ENCODE measurements at places on chromosomes 1 and 21. TPM values are rescaled to one million over a fixed set of nuclear protein-coding genes. Genes with fewer than 3 reads are reported as not detected.

DNA sequence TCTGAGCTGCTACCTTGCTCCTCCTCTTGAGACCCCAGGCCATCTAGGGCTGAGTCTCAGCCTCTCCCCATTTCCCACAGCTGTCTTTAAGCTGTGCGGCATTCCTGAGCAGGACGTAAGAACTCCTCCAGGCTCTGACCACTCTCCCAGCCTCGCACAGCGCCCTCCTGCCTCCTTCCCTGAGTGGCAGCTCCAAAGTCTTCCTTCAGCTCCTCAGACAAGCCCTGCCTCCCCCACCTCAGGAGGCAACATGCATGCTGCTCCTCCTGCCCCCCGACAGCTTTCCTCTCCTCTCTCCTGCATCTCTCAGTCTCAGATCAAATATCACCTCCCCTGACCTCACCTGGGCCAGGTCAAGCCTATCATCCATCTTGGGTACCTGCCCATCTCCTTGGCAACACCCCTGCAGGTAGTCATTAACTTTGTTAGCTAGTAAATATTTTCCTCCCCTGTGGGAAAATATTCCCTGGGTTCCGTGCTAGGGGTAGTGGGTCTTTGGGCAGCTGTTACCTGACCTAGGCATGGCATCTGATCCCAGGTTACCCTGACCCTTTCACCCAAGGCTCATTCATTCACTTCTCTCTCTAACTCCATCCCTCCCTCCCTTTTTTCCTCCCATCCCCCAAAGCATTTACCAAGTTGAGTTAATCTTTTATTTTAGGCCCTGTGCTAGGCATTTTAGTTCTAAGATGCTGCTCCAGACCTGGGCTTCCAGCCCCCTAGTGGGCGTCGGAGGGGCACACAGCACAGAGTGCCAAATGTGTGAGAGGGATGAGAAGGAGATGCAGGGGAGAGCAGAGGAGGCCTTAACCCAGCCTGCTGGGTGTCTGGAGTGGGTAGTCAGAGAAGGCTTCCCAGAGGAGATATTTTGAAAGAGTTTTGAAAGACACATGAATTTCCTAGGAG lies 419.9 kb downstream of the PTPRU start:
- H3K4me1 ChIP-seq, result no peaks in the 10 kb centered on the region
- no peak overlapping the region for H3K27ac ChIP-seq
- H3K27me3 ChIP-seq, result no peaks in the 10 kb centered on the region

EVA1C gene
- total RNA-seq, result 48.6 TPM

TFF1 gene
- 4.7 TPM for total RNA-seq

CACHD1 gene
- total RNA-seq, result 10.8 TPM

- peak; percentile 19 for DNase-seq
- H3K27ac ChIP-seq, result peak within 1 kb of the TSS; percentile 70
- no peaks in the 10 kb centered on the region for H3K36me3 ChIP-seq
- H3K4me3 ChIP-seq, result peak within 1 kb of the TSS; percentile 51
- H3K4me1 ChIP-seq, result peaks cover 8% of the 10 kb centered on the region
Observed at GRCh38 chr1:52601991-52602855, at the start of gene GPX7. TSS of gene GPX7 (plus strand) at chr1:52602371. CDS start at chr1:52602410, 39 bp downstream.

GBP7 gene
- total RNA-seq, result not detected

DNA sequence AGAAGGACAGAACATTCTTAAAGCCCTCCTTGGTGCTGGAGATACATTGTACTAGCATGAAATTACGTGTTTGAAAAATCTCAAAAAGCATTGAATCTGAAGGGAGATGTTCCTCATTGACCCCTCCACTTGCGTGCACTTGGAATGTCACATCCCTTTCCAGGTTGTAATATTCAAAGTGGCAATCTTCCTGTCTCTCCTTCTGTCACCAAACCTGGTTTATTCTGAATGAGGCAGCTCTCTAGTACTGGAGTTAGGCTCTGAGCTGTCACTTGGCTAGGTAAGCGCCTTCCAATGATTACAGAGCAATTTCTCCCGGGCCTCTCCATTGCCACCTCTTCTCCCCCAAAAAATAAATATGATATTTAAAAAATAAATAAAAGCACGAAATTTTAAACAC lies 855 bp downstream of the DSCAM start:
- no peaks in the 10 kb centered on the region for H3K36me3 ChIP-seq
- H3K27me3 ChIP-seq, result peaks cover 5% of the 10 kb centered on the region
- H3K4me3 ChIP-seq, result no peak overlapping the region
- H3K27ac ChIP-seq, result no peak overlapping the region
- H3K4me1 ChIP-seq, result no peaks in the 10 kb centered on the region

DNA sequence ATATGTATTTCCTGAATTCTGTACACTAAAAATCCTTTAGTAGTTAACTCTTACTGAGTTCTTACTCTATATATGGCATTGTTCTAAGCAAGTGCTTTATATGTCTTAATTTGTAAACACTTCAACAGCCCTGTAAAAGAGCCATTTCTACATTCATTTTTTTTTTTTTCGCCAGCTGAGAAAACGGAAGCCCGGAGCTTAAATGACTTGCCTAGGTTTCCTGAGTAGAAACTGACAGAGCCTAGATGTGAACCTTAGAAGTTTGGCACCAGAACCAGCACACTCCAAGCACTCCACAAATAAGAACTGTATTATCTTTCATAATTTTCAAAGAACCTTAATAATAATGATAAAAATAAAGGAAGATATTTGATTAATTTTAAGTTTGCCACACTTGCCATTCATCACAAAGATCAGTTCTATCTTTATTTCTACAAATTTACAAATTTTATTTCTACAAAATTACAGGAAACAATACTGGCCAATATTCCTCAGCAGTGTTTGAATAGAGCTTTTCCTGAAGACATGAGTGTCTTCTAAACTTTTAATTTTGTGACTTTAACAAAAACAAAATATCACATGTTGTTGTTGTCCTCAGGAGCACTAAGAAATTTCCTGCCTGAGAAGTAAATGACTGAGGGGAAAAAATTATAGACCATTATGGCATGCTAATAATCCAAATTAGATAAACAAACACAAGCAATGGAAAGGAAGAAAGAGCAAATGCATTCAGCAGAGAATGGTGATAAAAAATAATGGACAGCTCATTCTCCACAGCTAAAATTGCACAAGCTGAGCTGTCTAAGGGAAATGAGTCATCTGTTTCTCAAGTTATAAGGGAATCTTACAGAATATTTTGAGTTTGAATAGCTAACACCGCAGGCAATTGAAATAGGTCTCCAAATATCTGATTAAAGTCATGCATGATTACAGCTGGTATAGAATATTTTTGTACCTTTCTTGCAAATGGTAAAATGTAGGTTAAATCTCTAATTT lies 71.2 kb downstream of the DPYD start:
- H3K27me3 ChIP-seq, result no peaks in the 10 kb centered on the region
- H3K36me3 ChIP-seq, result no peaks in the 10 kb centered on the region
- no peak overlapping the region for H3K4me3 ChIP-seq

GJA4 gene
- 15.9 TPM for total RNA-seq

DNA sequence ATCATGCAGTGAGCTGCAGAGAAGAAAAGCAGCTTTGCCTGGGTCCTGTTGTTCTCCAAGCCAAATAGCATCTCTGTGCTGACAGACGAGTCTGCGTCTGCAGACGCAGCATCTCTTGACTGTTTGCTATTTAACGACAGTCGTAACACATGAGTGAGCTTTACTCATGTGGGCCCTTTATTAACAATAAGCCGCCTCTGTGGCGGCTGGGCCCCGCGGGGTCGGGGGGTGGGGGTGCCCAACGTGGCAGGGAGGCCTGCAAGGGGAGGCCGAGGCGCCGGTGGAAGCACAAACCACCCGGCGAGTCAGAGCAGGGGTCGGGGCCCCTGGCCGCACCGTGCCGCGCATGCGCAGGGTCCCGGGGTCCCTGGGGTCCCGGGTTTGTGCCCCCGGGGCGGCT lies 435.1 kb downstream of the KIF26B start:
- H3K4me3 ChIP-seq, result no peak overlapping the region
- H3K27me3 ChIP-seq, result no peaks in the 10 kb centered on the region
- H3K36me3 ChIP-seq, result no peaks in the 10 kb centered on the region
- H3K4me1 ChIP-seq, result no peaks in the 10 kb centered on the region
- DNase-seq, result no peak
- no peak overlapping the region for H3K27ac ChIP-seq

- H3K36me3 ChIP-seq, result no peaks in the 10 kb centered on the region
- H3K4me3 ChIP-seq, result no peak overlapping the region
- H3K27ac ChIP-seq, result no peak overlapping the region
- H3K4me1 ChIP-seq, result no peaks in the 10 kb centered on the region
- H3K27me3 ChIP-seq, result no peaks in the 10 kb centered on the region
- no peak for DNase-seq
Observed at GRCh38 chr1:90862782-90863181, 145.7 kb upstream of the BARHL2 start.

CD160 gene
- not detected for total RNA-seq

GRCh38 chr1:154483941-154484803 lies 17.8 kb upstream of the TDRD10 start:
- no peaks in the 10 kb centered on the region for H3K4me1 ChIP-seq
- no peak overlapping the region for H3K27ac ChIP-seq

ZC3H12A gene
- total RNA-seq, result 97.1 TPM

DCDC2B gene
- total RNA-seq, result not detected

- no peak overlapping the region for H3K4me3 ChIP-seq
- no peak for DNase-seq
- H3K27ac ChIP-seq, result no peak overlapping the region
- H3K27me3 ChIP-seq, result no peaks in the 10 kb centered on the region
Observed at GRCh38 chr1:167862432-167863076, 51.4 kb downstream of the ADCY10 start.

AMY2A gene
- total RNA-seq, result not detected

DNA sequence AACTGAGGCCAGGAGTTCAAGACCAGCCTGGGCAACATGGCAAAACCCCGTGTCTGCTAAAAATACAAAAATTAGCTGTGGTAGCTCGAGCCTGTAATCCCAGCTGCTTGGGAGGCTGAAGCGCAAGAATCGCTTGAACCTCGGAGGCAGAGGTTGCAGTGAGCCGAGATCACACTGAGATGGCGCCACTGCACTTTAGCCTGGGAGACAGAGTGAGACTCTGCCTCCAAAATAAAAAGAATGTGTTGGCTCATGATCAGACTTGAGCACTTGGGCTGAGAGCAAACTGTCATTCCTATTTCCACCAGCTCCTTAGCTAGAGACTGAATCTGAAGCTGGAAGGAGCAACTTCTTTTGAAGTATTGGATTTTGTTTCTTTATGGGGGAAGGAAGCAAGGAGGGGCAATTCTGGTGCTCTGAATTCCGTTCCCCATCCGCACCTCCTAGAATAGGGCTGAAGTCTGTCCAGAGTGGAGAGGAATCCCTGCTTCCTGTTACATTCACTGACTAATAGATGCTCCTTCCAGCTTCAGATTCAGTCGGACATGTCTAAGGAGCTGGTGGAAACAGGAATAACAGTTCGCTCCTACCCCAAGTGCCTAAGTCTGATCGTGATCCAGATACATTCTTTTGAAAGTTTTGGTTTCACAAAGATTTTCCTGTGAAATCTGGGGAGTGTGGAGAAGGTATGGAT lies 3.8 kb downstream of the ZNF672 start:
- no peak overlapping the region for H3K27ac ChIP-seq
- no peak for DNase-seq
- H3K27me3 ChIP-seq, result no peaks in the 10 kb centered on the region
- no peaks in the 10 kb centered on the region for H3K4me1 ChIP-seq
- H3K36me3 ChIP-seq, result peaks cover 9% of the 10 kb centered on the region

DNA sequence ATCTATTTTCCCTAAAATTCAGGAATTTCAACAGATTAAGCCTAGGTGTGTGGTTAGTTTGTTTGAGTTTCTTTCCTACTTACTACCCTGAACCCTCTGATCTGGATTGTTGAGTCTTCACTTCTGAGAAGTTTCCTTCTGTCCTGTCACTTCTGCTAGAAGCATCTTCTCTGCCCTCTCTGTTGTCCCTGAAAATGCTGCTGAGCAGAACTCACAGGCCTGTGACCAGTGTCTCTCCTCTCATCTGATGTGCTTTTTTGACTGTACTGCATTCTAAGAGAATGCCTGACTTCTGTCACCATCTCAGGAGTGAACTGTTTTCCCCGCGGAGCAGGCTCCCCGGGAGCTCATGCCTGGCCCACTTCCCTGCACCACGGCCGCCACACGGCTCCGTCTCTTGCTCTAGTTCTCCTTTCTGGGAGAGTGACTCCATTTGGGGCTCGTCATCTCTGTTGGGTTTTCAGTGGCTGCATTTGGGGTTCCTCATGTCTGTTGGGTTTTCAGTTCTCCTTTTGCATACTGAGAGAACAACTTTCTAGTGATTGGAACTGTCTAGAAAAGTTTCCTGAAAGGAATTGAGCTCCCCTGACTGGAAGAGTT lies 77.9 kb downstream of the POFUT2 start:
- no peaks in the 10 kb centered on the region for H3K27me3 ChIP-seq
- H3K4me1 ChIP-seq, result no peaks in the 10 kb centered on the region
- no peak overlapping the region for H3K4me3 ChIP-seq
- DNase-seq, result no peak

DNA sequence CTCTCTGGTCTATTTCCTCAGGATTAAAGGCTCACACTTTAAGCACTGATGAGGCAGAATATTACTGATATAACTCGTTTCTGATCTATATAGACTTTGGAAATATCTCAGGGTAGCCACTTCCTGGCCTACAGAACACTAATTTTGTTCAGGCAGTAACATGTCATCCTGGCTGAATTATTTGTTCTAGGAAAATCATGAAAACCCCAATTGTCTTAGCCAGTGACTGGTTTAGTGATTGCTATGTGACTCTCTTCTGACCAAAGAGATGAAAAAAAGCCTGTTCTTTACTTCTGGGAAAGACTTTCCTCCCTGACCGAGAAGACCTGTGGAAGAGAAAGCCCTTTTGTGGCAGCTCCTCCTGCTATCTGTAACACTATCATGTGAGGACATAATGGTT lies 453.7 kb downstream of the SETD4 start:
- DNase-seq, result no peak
- H3K27ac ChIP-seq, result no peak overlapping the region
- no peak overlapping the region for H3K4me3 ChIP-seq
- H3K36me3 ChIP-seq, result no peaks in the 10 kb centered on the region
- no peaks in the 10 kb centered on the region for H3K27me3 ChIP-seq

CZIB gene
- 28.0 TPM for total RNA-seq

SETD4 gene
- total RNA-seq, result 36.3 TPM

- no peak overlapping the region for H3K4me3 ChIP-seq
- peak overlapping the region; percentile 73 for H3K27ac ChIP-seq
- H3K27me3 ChIP-seq, result no peaks in the 10 kb centered on the region
- DNase-seq, result no peak
- peaks cover 44% of the 10 kb centered on the region for H3K4me1 ChIP-seq
Observed at GRCh38 chr1:19612530-19612929, 31.6 kb upstream of the NBL1 start.

DNA sequence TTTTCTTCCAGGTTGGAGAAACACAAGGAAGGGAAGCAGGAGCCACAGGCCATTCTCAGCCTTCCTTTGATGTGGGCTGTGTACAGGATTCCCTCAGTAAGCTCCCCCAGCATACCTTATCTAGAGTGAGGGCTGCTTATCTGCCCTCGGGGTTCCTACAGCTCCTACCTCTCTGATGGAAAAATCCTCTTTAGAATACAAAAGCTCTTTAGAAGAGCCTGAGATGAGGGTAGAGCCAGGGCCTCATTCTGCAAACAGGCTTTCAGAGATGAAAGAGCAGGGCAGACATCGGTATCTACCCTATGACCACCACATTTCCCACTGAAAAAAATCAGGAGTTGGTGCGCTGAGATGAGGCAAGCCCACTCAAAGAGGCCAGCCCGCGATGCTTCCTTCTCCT lies 85.1 kb downstream of the PLPP3 start:
- no peaks in the 10 kb centered on the region for H3K36me3 ChIP-seq
- no peaks in the 10 kb centered on the region for H3K27me3 ChIP-seq
- DNase-seq, result no peak
- no peak overlapping the region for H3K27ac ChIP-seq
- no peak overlapping the region for H3K4me3 ChIP-seq
- no peaks in the 10 kb centered on the region for H3K4me1 ChIP-seq
